Jurkat, Clone E6-1 (cell line): ENCODE measurements at places on chromosomes 1 and 21.

DNA sequence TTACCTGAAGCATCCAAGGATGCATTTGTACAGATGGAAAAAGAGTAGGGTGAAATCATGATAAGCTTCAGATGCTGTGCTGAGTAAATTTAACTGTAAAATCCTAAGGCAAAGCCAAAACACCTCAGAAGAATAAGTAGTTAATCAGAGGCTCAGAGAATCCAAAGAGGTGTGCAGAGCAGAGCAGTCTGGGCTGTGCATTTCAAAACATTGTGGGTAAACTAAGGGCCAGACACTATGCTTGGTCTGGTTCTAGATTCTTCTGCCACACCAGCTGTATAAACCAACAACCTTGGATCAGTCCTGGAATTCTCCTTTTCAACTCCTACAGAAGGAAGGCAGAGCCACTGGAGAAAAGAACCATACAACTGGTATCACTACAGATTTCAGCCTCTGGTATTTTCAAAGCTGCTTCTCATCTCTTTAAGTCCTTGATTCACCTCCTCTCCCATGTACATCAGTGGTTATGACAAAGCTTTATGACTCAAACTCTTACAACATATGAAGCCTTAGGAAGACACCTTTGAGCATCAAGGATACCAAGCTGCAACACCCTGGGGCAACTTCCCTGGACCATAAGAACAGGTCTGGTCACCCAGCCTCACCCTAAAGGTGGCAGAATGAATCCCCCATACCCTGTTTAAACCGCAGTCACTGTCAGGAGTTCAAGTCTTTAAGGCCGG lies 11.6 kb upstream of the HIPK1 start:
- no peak for DNase-seq

DNA sequence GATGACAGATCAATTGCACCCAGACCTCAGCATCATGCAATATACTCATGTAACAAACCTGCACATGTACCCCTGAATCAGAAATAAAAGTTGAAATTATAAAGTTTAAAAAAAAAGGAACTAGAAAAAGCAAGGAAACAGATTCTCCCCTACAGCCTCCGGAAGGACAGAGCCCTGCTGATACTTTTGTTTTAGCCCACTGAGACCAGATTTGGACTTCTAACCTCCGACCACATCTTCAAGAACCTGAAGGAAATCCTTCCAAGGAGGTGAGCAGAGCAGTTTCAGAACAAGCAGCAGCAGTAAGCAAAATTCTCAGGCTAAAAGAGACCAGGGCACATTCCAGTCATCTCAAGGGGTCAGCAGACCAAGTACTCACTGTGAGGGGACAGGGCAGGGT lies 54.5 kb downstream of the TM2D1 start:
- no peak for DNase-seq

- no peak for DNase-seq
These were observed 297.7 kb downstream of the PTPRC start for GRCh38 chr1:198936371-198937083.

DNA sequence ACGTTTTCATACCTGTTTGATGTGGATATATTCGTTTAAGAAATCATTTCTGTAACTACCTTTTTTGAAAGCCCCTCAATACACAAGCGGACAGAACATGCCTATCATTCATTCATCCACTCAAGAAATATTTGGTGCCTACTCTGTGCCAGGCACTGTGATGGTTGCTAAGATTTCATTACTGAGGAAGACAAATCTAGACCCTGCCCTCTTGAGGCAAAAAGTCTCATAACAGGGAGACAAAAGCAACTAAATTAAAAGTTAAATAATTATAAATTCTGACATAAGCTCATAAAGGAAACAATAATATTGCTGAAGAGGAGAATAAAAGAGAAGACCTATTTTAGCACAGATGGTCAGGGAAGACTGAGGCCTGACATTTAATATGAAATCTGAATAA lies 203.5 kb upstream of the ZNHIT6 start:
- peak; percentile 4 for DNase-seq

DNA sequence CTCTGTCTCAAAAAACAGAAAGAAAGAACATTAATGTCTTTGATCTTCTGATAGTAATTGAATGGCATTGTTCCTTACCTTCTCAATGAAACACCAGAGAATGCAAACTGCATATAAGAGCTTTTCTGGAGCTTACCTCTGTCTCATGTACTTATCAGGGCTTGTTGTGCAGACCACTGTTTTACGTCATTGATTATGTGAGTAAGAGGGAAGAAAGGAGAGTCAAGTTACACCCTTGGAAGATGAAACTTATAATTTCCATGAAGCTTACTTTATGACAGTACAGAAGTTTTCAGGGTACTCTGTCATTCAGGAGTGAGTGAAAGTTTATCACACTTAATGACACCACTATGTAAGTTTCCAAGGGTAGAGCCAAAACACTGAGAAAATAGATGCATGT lies 49.0 kb upstream of the MAB21L3 start:
- DNase-seq: no peak

DNA sequence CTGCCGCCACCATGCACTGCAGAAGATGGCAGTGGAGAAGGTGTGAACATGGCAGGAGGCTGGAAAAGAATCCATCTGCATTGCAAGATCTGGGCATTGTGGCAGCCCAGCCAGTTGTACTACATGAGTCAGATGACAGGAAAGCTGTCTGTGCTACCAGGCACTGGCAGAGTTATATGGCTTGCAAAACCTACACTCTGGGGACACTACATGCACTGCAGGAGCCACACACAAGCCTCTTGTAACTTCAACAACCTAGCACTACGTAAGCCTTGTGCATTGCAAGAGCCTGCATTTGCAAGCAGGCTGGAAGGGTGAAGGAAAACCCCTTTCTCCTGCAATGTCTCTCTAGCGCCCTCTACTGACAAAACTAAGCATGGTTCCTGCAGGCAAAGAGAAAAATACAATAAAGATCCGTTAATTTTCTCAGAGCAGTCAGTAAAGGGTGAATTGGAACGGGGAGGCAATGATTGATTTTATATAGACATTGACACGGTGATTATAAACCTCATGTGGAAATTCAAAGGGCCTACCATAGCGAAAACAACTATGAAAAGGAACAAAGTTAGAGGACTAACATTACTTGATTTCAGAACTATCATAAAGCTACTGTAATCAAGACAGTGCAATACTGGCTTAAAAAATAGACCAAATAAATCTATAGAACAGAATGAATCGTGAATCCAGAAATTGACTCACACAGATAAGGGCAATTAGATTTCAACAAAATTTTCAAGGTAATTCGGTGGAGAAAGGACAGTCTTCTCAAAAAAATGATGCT lies 26.2 kb upstream of the DYNLT5 start:
- peak; percentile 62 for DNase-seq

GRCh38 chr1:199221371-199222150 lies 582.7 kb downstream of the PTPRC start:
- peak; percentile 80 for DNase-seq

GRCh38 chr21:34107606-34108005 lies 34.2 kb downstream of the MRPS6 start:
- no peak for DNase-seq

DNA sequence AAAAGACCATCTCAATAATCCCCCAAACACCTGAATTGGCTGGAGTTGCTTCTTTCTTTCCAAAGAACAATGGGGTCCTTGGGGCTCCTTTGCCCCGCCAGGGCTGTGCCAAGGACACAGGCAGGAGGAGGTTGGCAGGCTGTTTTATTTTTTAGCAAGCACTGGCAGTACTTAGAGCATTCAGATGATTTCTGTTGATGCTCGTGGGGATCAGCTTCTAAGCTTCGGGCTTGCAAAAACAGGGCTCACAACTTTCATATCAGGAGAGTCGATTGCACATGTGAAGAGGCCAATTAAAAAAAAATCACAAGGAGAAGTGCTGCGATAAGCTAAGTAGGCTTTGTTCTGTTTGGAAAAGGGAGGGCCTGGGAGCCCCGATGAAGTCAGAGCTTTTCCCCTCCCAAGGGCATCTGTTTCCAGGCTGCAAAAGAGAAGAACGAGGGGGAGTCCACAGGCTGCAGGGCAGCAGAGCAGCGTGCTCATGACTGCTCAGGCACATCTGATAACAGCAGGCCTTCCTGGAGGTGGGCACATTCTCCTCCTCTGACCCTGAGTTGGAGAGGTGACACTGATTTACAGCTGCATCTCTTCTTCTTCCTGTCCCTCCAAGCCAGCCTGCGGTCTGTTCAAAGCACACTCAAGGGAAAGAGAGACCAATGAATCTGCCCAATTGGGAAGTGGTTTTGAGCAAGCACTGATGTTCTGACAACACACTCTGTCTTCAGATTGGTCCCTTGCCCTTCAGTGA lies 27.3 kb upstream of the BCAR3 start:
- peak; percentile 80 for DNase-seq

- DNase-seq: no peak
These were observed 108.1 kb upstream of the IVNS1ABP start for GRCh38 chr1:185425163-185425562.

- no peak for DNase-seq
These were observed 60.1 kb upstream of the PTCH2 start for GRCh38 chr1:44903011-44903680.

GRCh38 chr1:201215531-201216357 lies 25.1 kb downstream of the IGFN1 start:
- DNase-seq: no peak

DNA sequence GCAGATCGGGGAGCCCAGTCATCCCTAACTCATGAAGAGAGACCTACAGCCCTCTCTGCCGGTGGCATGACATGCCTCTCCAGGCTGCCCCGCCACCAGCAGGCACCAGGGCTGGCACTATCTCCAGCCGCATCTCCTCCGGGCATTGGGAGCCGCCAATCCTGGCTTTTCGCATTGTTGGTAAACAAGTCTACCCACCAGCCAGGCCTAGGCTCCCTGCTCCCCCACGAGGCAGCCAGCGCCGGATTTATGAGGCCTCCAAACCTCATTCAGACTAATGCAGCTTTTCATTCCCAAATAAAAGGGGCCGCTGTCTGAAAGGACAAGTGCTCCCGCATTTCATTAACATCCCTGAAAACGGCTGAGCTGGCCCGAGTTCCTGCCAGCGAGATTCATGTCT lies 3.4 kb upstream of the GRIK3 start:
- no peak for DNase-seq

DNA sequence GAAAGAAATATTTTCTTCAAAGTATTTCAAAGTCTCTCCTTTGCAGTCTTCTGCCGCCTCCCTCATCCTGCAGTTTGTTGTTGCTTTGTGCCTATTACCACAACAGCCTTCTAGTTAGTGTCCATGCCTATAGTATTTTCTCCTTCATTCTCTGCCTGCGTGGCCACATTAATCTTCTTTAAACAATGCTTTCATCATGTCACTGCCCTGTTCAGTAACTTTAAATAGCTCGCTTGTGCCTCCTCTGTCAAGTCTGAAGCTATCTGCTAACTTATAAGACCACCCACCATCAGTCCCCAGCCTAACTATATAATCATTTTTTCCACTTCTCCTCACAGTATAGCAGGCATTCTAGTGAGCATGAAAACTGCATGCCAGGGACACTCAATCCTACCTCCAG lies 290.3 kb downstream of the PDE4B start:
- DNase-seq: no peak

GRCh38 chr21:37759777-37760176 lies 156.5 kb downstream of the KCNJ6 start:
- no peak for DNase-seq

DNA sequence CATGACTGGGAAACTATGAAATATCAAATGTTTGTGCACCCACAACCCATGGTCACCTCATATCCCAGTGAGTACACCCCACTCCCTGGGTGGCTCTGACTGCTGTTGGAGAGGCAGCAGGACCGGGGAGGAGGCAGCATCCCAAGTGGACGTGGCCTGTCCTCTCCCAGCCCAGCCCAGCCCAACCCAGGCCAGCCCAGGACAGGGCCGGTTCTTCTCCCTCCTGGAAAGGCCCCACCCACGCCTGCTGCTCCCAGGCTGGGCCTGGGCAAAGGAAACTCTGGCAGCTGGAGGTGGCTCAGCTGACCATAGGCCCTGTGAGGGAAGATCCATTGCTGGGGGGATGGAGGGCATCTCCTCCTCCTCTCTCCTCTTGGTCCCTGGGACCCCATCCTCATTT lies 19.1 kb downstream of the MATN1 start:
- no peak for DNase-seq

DNA sequence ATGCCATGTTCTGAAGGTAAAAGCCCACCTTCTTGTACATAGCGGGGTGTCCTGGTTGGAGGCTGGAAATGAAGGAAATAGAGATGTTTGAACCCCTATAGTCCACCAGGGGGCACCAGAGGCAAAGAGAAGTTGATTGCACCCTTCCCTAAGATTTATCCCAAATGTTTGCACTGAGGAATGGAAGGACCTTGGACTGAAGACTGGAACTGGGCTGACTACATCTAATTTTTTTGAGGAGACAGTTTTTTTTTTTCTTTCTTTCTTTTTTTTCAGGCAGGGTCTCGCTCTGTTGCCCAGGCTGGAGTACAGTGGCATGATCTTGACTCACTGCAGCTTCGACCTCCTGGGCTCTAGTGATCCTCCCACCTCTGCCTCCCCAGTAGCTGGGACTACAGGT lies 55.3 kb upstream of the EIF4G3 start:
- DNase-seq: peak; percentile 32

- DNase-seq: no peak
These were observed 41.6 kb downstream of the ARHGEF16 start for GRCh38 chr1:3495776-3496745.

- no peak for DNase-seq
These were observed 95.0 kb upstream of the PPP2R5A start for GRCh38 chr1:212190169-212190568.

DNA sequence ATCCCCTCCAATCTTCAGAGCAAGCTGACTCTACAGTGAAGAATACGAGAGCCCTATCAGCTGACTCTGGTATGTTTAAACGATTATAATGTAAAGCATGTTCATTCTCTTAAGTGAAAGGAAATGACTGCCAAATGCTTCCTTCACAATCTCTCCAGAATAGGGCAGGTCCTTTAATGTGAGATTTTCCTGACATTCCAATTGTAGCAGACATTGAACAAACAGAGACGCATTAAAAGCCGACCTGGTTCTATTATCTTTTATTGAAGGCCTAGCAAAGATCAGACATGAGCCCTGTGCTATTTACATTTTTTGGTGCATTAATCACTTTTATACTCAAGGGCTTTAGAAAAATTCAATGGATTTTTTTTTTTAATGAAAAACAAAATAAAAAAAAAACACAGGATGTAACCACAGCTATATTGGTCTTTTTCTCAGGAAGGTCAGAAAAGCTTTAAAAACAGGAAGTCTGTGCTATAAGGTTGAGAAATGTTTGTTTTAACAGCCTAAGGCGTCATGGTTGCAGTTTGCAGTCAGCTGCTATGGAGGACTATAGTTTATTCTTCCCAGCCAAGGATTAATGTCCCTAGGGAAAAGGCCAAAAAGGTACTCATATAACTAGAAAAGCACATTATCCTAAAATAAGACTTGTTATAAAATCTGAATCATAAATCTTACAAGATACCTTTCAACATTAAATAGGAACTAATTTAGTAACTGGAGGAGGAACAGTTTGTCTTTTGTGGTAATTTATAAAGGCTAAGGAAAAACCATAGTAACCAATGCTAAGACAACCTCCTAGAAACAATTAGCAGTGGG lies 104.8 kb downstream of the RERE start:
- DNase-seq: no peak

GRCh38 chr21:35508139-35508888 lies 459.2 kb upstream of the RUNX1 start:
- DNase-seq: no peak
